ENCODE measurements at places on chromosomes 2 and 18. TPM values are rescaled to one million over a fixed set of nuclear protein-coding genes. Genes with fewer than 3 reads are reported as not detected.

- peak overlapping the region; percentile 29 for H3K27ac ChIP-seq
- no peaks in the 10 kb centered on the region for H3K27me3 ChIP-seq
- no peak overlapping the region for H3K4me3 ChIP-seq
- no peak for DNase-seq
These were observed 194.4 kb downstream of the SLC8A1 start for GRCh38 chr2:40257340-40258134.

- no peak overlapping the region for H3K27ac ChIP-seq
- no peak for DNase-seq
- H3K27me3 ChIP-seq, result no peaks in the 10 kb centered on the region
- H3K36me3 ChIP-seq, result no peaks in the 10 kb centered on the region
These were observed 253.8 kb downstream of the FBXO15 start for GRCh38 chr18:73893880-73894279.

POTEC gene
- not detected for total RNA-seq

DNA sequence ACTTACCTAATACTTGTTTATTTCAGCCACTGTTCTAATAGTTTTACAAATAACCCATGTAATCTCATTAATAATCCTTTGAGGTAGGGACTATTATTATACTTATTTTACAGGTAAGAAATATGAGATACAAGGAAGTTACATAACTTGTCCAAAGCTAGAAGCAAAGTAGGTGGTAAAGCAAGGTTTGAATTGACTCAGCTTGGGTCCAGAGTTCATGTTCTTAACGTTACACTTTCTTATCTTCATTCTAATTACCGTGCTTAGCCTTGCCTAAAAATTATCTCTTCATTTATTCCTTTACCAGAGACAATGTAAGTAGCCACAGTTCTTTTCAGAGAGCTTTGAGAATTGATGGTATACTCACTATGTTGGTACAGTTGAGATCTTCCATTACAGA, 743.6 kb downstream of the KCNJ3 start:
- no peaks in the 10 kb centered on the region for H3K27me3 ChIP-seq
- H3K4me1 ChIP-seq, result no peaks in the 10 kb centered on the region
- DNase-seq, result no peak
- H3K36me3 ChIP-seq, result no peaks in the 10 kb centered on the region
- H3K4me3 ChIP-seq, result no peak overlapping the region

DNA sequence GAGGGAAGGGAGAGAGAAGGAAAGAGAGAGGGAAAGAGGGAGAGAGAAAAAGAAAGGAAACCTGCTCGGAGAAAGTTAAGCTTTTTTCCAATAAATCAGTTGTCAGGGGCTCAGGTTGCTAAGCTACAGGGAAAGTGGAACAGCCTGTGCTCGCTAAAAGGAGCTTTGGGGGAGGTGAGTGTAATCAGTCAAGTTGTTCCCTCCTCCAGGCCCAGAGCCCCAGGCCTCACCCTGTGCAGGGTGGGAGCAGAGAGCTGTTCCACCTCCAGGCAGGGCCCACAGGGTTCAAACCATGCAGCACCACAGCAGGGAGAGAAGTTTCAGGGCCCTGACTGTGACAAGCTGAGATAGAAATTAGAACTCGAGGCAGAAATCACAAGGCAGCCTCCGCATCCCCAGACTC, 56.4 kb upstream of the PPP1CB start:
- no peaks in the 10 kb centered on the region for H3K36me3 ChIP-seq
- no peaks in the 10 kb centered on the region for H3K27me3 ChIP-seq
- H3K27ac ChIP-seq, result peak overlapping the region; percentile 88
- peak; percentile 76 for DNase-seq

DNA sequence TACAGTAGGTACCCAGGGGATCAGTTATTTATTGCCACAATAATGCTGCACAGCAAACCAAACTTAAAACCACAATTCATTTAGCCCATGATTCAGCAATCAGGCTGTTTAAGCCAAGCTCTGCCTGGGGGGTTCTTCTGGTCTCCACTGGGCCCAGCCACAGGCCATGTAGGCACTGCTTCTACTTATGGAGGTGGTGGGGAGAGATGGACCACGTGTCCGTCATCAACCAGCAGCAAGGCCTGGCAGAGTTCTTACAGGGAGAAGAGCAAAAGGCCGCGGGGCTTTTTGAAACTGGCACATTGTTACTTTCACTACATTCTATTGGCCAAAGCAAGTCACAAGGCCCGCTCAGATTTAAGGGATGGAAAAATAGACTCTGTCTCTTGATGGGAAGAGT, 76.3 kb upstream of the DAPL1 start:
- no peak overlapping the region for H3K4me3 ChIP-seq
- no peak overlapping the region for H3K27ac ChIP-seq
- no peaks in the 10 kb centered on the region for H3K4me1 ChIP-seq

CFAP65 gene
- 1.2 TPM for total RNA-seq

GRCh38 chr2:56018267-56018666, 94.7 kb upstream of the EFEMP1 start:
- DNase-seq, result no peak

CSRNP3 gene
- total RNA-seq, result 1.0 TPM
